ENCODE measurements at places on chromosomes 6 and 20. TPM values are rescaled to one million over a fixed set of nuclear protein-coding genes. Genes with fewer than 3 reads are reported as not detected.

DNA sequence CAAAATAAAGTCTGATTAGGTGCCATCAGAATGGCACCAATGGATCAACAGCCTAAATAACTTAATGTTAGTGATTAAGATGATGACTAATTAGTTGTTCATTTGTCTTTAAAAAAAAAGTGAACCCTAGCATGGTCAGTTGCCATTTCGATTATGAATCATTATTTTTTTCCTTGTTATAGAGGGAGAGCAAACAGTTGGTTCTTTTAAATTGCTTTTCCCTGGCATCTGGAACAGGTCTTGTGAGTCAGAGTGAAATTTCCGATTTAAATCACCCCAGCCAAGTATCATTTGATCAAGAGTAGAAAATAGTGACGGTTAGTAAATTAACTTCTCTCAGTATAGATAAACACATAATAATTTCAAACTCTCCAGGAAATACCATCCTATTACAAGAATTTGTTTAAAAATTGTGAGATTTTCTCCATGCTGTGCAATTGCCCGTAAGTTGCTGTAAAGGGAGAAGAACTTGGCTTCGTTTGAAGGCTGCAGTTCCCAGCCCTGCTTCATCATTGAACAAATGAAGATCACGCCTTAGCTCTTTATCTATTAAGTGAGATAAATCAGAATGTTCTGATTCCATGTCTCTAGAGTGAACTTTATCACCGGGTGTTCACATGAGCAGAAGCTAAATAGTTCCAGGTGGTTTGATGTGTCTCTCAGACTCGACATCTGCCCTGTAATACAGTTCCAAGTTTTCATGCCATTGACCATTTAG, 741.3 kb downstream of the DOK5 start:
- no peak overlapping the region for H3K27ac ChIP-seq
- H3K36me3 ChIP-seq: no peaks in the 10 kb centered on the region
- H3K4me1 ChIP-seq: no peaks in the 10 kb centered on the region
- no peaks in the 10 kb centered on the region for H3K27me3 ChIP-seq
- H3K4me3 ChIP-seq: no peak overlapping the region

The CCNC gene
- 45.5 TPM for total RNA-seq

The ENPP1 gene
- total RNA-seq: 4.9 TPM

GRCh38 chr6:126233192-126233591, 106.7 kb upstream of the CENPW start:
- H3K36me3 ChIP-seq: peaks cover 3% of the 10 kb centered on the region
- no peaks in the 10 kb centered on the region for H3K4me1 ChIP-seq
- no peak overlapping the region for H3K4me3 ChIP-seq
- no peak for DNase-seq
- no peak overlapping the region for H3K27ac ChIP-seq
- no peaks in the 10 kb centered on the region for H3K27me3 ChIP-seq

GRCh38 chr20:8464368-8464767, 332.3 kb downstream of the PLCB1 start:
- no peak for DNase-seq
- H3K27ac ChIP-seq: no peak overlapping the region
- H3K36me3 ChIP-seq: no peaks in the 10 kb centered on the region
- no peaks in the 10 kb centered on the region for H3K4me1 ChIP-seq
- H3K27me3 ChIP-seq: no peaks in the 10 kb centered on the region

DNA sequence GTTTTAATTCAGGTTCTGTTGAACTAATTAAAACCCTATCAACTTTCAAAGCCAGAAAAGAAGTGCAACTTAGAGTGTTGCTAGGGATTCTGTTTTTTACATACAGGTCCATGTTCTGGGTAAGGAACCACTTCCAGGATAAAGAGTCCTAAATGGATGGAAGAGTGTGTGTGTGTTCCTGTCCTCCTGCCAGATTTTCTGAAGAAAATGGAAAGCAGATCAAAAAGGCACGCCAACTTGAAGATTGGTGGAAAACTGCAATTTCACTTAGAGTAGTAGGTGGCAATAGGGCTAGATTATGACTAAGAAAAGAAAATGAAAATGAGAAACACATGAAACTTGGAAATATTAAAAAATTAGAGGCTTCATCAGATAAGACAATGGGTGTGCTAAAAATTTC, 85.3 kb downstream of the COL21A1 start:
- H3K27ac ChIP-seq: no peak overlapping the region
- DNase-seq: no peak
- H3K27me3 ChIP-seq: no peaks in the 10 kb centered on the region
- no peak overlapping the region for H3K4me3 ChIP-seq
- no peaks in the 10 kb centered on the region for H3K36me3 ChIP-seq
- no peaks in the 10 kb centered on the region for H3K4me1 ChIP-seq

DNA sequence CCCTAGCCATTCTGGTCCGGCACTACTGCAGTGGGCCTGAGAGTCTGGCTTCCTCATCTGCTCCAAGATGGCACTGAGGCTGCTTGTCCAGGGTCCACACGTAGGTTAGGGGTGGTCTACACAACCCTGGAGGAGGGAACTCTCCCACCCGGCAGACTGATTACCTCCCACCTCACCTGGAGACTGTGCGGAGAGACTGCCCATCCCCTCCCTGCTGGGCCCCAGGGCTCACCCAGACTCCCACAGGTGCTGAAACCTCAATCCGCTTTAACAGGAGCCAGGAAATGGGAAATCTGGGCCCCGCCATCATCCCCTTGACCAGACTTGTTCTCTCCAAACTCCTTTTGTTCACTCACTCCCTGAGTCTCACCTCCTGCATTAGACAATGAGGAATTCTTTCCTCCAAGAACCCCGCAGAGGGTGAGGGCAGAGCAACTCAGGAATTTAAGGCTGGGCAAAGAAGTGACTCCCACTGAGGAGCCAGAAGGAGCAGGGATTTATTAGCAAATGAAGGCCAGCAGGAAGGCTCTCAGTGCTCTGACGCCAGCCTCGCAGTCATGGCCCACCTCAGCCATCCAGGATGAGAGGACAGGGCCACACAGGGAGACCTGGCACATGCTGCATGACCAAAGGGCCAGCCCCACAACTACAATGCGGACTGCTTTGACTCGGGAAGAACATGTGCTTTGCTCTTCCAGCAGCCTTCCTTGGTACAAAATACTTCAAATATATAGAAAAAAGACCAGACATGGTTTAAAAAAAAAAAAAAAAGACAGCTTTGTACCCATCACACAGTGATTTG, 53.0 kb downstream of the CDK5RAP1 start:
- H3K4me3 ChIP-seq: no peak overlapping the region
- peak overlapping the region; percentile 81 for H3K27ac ChIP-seq
- H3K4me1 ChIP-seq: no peaks in the 10 kb centered on the region
- no peaks in the 10 kb centered on the region for H3K27me3 ChIP-seq

DNA sequence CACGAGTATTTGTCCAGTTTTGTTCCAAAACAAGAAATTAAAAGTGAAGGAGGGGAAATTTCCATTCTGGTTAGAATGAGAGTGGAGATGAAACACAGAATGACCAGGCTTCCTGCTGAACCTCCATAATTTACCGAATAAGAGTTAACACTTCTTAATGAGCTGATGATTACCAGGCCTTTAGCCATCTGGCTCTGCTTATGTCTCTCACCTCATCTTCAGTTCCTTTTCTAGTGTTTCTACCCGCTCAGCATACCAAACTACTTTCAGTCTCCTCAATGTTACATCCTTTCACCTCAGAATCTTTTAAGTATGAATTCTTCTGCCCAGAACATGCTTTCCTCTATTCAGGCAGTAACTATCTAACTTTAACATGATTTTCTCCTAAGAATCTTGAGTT, 209.0 kb upstream of the RSPO3 start:
- no peak overlapping the region for H3K4me3 ChIP-seq
- DNase-seq: no peak
- H3K36me3 ChIP-seq: no peaks in the 10 kb centered on the region
- H3K27ac ChIP-seq: no peak overlapping the region

- DNase-seq: no peak
- H3K36me3 ChIP-seq: no peaks in the 10 kb centered on the region
- H3K4me1 ChIP-seq: peaks cover 7% of the 10 kb centered on the region
- H3K27me3 ChIP-seq: peaks cover 10% of the 10 kb centered on the region
- no peak overlapping the region for H3K4me3 ChIP-seq
Observed at GRCh38 chr6:85406641-85407075, 43.2 kb upstream of the NT5E start.

The GRM1 gene
- 0.63 TPM for total RNA-seq

DNA sequence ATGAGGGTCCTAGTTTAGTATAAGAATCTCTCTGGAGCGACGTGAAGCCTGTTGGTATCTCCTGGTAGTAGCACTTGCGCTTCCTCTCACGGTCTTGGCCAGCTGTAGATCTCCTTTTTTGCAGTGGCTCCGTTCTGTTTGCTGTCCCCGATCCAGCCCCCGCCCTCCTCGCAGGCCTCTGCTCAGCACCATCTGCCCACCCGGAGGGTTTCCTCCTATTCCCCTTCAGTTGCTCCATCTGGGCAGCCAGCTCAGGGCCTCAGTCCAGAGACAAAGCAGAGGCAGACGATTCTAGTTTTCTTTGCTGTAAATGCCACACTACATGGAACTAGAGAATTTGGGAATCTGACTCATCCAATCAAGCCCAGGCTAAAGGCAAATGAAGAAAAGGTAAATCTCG, 126.6 kb downstream of the TIAM2 start:
- DNase-seq: peak; percentile 19
- peak overlapping the region; percentile 71 for H3K4me3 ChIP-seq
- peak overlapping the region; percentile 86 for H3K27ac ChIP-seq
- peaks cover 47% of the 10 kb centered on the region for H3K4me1 ChIP-seq
- H3K27me3 ChIP-seq: no peaks in the 10 kb centered on the region
- no peaks in the 10 kb centered on the region for H3K36me3 ChIP-seq

DNA sequence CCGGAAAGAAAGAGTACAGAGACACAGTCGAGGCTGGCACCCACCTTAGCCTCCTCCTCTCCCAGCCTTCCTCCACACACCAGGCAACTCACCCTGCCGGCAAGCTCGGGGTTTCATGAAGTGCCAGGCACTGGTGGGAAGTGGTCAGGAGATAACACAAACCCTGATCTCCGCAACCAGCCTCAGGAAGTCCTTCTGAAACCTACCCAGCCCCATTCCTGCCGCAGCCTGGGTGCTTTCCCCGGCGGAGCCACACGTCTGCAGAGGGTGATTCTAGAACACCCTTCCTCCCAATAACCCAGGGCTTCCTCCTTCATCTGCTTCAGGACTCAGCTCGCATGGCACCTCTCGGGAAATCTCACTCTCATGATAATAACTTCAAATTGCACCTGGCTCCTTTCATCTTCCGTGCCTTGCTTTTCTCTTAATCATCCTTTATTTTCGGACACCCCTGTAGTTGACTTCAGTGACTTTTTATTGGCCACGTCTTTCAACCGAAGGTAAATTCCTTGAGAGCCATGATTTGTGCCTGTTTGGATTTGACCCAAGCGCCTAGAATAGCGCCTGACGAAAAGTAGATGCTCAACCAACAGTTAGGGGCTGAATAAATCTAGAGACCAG, 8.7 kb upstream of the HLA-E start:
- no peaks in the 10 kb centered on the region for H3K4me1 ChIP-seq
- H3K27ac ChIP-seq: no peak overlapping the region
- H3K36me3 ChIP-seq: no peaks in the 10 kb centered on the region

DNA sequence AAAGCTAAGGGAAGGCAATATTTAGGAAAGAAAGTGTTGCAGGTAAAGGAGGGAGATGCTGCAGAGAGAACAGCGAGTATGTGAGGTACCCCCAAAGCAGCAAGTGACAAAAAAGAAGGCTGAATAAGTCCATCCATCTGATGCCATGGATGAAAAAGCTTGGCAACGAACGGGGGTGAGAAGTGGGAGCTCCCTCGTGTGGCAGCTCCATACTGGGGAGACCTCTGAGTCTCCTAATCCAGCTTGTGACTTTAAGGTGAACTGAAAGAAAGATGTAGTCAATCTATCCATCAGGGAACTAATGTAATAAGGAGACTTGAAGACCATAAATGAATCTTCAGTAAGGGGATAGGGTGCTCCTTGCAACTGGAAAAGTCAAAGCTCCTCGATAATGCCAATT, 156.6 kb downstream of the OTOR start:
- H3K4me1 ChIP-seq: no peaks in the 10 kb centered on the region
- no peak for DNase-seq
- H3K27ac ChIP-seq: no peak overlapping the region
- H3K4me3 ChIP-seq: no peak overlapping the region
- no peaks in the 10 kb centered on the region for H3K36me3 ChIP-seq
- H3K27me3 ChIP-seq: no peaks in the 10 kb centered on the region

DNA sequence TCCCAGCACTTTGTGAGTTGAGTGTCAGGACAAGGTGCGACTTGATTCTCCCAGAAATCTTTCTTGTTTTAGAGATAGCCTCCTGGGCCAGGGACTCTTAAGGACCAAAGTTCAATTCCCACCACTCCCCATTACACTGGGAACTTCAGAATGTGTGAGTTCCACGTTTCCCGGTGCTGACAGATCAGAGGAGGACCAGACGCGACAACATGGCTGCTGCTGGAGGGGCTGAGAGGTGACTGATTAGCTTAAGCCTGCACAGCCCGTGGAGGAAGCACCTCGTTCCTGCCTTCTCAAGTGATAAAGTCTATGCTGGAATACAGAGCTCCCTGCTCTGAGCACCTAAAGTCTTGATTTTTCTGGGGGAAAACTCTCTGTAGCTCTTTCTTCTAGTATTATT, 175.2 kb upstream of the FERMT1 start:
- H3K4me1 ChIP-seq: no peaks in the 10 kb centered on the region
- H3K4me3 ChIP-seq: no peak overlapping the region
- no peak overlapping the region for H3K27ac ChIP-seq
- H3K27me3 ChIP-seq: no peaks in the 10 kb centered on the region
- DNase-seq: no peak

The LGSN gene
- not detected for total RNA-seq

DNA sequence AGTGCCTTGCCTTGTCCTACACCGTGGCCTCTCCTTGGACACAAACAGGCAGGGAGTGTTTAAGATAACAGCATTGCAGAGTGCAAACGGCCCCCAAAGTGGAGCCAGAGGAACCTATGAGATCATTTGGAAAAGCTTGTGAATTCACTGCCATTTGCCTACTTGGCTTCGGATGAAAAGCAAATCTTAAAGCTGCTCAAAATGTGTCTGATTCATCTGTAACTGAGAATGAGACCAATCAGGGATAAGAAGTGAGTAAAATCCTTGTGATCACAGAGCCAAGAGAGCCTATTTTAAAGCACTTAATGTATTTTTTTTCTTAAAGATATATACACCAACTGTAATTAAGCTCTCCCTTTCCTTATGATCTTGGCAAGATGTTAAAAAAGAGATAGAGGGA, 65.7 kb upstream of the BACH2 start:
- no peaks in the 10 kb centered on the region for H3K4me1 ChIP-seq
- no peaks in the 10 kb centered on the region for H3K36me3 ChIP-seq
- no peak overlapping the region for H3K4me3 ChIP-seq
- H3K27me3 ChIP-seq: no peaks in the 10 kb centered on the region
- H3K27ac ChIP-seq: no peak overlapping the region

The DDO gene
- total RNA-seq: not detected

The LHFPL5 gene
- not detected for total RNA-seq

- no peaks in the 10 kb centered on the region for H3K27me3 ChIP-seq
- H3K36me3 ChIP-seq: peaks cover 22% of the 10 kb centered on the region
- H3K4me1 ChIP-seq: peaks cover 7% of the 10 kb centered on the region
- no peak overlapping the region for H3K27ac ChIP-seq
- no peak overlapping the region for H3K4me3 ChIP-seq
Observed at GRCh38 chr20:32236048-32236533, 28.4 kb downstream of the POFUT1 start.

The METTL24 gene
- total RNA-seq: 3.6 TPM

All from neural crest cell (in vitro differentiated cells).